ENCODE measurements at places on chromosomes 5 and 9.
A peak's percentile ranks its signal among the peaks of the same experiment; 100 is the strongest.

- no peak for DNase-seq
Measured at GRCh38 chr5:170896779-170897178, 35.0 kb downstream of the RANBP17 start.

DNA sequence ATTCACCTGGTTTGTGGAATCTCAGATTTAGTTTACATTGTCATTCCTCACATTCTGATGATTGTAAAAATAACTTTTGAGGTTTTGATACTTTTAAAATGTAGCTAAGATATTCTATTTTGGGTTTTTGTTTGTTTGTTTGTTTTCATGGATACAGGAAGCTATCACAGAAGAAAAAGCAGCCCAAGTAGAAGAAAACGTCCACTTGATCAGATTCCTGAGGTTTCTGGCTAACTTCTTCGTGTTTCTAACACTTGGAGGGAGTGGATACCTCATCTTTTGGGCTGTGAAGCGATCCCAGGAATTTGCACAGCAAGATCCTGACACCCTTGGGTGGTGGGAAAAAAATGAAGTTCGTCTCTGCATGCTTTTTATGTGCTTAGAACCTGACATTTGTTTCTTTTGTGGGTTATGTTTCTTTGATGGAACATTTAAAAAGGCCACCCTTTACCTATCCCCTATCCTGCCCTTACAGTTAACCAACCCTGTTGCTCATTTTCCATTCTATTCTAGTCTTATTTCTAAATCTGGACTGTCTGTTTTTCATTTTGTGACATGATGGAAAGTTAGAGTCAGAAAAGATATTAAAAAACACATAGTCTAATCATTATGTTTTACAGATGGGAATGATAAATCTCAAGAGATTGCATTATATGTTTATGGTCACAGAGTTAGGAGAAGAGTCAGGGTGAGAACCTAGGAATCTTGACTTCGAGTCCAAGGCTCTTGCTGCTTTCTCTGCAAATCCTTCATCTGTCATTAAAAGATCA, 163.7 kb downstream of the ALDH1A1 start:
- DNase-seq, result no peak

DNA sequence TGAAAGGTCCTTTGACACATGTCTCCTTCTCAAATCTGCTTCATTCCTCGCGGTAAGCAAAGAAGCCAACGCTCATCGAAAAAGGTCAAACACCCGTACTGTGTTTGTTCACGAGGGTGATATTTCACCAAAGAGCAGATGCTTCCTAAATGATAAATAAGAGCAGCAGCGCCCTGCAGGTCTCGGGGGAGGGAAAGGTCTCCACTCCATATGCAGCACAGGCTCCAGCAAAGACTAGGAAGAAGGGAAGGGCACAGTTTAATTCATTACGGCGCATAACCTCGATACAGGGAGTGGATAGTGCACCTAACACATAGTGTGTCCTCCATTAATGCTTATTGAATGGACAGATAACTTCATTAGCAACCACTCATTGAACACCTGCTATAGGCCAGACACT, 593.3 kb downstream of the CDK5RAP2 start:
- no peak for DNase-seq

DNA sequence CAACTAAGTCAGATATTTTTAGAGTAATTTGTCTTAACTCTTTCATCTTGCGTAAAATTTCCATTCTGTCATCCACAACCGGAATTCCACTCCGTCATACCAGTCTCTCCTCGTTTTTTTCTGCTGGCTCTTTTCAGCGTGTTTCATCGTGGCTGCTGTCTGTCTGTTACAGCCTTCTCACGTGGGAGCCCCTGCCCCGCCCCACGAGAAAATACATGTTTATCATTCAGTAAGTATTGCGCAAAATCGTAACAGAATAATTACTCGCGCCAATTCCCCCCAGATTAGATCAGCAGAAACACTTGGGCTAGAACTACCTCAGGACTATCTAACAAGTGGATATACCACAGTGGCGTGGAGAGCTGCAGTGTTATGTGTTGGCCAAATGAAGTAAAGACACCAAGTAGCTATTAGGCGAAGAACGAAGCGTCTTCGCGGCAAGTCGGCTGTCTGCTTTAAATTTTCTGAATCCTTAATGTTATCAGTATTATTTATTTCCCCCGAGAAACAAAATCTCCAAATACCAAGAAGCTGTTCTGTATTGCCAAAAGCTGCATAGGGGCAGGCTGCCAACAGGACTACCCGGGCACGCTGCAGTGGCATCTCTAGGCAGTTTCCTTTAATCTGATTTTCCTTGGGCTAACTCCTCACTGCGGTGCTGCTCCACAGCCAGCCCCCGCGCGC, 566 bp upstream of the FOCAD start:
- DNase-seq, result no peak

- DNase-seq, result no peak
Measured at GRCh38 chr5:58056546-58056945, 403.3 kb downstream of the PLK2 start.

- DNase-seq, result peak; percentile 54
Measured at GRCh38 chr5:140402258-140403074, 833 bp downstream of the ANKHD1 start.

DNA sequence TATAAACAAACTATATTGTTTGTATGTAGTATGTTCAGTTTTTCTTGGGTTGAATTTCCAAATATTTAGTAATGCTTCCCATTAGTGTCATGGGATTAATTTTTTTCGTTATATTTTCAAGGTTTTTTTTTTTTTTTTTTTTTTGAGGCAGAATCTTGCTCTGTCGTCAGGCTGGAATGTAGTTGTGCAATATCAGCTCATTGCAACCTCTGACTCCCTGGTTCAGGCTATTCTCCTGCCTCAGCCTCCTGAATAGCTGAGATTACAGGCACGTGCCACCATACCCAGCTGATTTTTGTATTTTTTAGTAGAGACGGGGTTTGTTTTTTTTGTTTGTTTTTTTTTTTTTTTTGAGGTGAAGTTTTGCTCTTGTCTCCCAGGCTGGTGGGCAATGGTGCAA, 10.6 kb downstream of the DDX46 start:
- DNase-seq, result no peak

GRCh38 chr5:60821488-60822284, 22.4 kb downstream of the ELOVL7 start:
- DNase-seq, result no peak

- DNase-seq, result no peak
Measured at GRCh38 chr9:124394167-124394566, 21.1 kb downstream of the PSMB7 start.

- DNase-seq, result no peak
Measured at GRCh38 chr9:110578575-110579033, 937 bp downstream of the SVEP1 start.

DNA sequence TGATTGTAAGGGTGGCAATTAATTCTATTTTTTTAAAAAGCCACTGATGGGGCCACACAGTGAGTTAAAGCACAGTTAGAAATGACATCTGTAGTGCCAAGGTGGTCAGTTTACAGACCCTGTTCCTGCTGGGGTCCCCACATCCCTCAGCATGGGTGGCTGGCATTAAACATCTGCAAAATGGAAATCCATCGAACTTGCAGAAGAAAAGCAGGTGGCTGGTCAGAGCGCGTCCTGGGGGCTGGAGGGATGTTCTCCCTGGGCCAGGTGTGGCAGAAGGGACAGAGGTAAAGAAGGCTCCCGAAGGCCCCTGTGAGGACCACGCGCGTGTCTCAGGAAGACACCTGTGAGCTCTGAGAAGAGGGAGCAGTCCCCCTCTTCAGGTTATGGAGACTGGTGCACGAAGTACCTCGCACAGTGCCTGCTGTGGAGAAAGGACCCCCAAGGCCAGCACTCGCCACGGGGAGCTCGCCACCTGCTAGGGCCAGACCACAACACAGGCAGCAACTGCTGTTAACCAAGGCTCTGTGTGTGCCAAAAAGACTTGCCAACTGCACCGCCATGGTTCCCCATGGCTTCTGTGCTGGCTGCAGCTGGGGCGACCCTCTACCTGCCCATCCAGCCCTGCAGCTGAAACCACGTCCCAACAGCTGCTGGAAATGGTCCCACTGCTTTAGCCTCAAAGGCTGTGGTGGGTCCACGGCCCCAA, 65.2 kb downstream of the RASGEF1C start:
- no peak for DNase-seq

- DNase-seq, result no peak
Measured at GRCh38 chr9:28951945-28952344, 1378.7 kb upstream of the C9orf72 start.

GRCh38 chr5:87114631-87115030, 153.1 kb upstream of the RASA1 start:
- DNase-seq, result no peak

DNA sequence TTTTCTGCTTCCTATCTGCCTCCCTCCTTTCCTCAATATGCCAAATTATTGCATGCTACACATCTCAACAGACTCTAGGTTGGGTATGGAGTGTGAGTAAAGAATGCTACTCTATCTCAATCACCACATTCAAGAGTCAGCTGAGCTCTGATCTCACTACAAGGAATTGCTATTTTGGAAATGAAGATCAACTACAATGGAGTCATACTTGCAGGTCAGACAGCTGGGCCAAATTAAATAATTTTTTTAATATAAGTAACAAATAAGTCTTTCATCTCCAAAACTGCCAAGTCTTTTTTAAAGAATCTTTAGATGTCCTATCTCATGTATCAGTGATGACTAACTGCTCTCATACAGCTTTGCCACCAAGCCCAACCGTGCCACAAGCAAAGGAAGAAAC, 64.0 kb downstream of the DEPDC1B start:
- no peak for DNase-seq

- no peak for DNase-seq
Measured at GRCh38 chr5:98651715-98652114, 121.7 kb upstream of the RGMB start.

DNA sequence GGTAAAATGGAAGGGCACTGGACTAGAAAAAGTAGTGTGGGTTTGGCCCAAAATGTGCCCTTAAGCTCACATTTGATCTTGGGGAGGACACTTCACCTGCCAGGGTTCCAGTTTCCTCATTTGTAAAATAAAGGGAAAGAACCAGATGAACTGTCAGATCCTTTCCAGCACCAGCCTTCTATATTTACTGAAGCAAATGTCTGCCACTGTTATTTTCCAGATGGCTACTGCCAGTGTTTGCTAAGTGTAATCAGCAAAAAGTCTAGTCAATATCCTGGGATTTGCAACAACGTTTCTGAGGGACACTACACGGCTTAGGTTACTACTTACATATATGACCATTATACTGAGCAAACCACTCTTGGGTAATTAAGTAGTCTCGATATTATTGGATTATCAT, 340.3 kb downstream of the KCNN2 start:
- no peak for DNase-seq

DNA sequence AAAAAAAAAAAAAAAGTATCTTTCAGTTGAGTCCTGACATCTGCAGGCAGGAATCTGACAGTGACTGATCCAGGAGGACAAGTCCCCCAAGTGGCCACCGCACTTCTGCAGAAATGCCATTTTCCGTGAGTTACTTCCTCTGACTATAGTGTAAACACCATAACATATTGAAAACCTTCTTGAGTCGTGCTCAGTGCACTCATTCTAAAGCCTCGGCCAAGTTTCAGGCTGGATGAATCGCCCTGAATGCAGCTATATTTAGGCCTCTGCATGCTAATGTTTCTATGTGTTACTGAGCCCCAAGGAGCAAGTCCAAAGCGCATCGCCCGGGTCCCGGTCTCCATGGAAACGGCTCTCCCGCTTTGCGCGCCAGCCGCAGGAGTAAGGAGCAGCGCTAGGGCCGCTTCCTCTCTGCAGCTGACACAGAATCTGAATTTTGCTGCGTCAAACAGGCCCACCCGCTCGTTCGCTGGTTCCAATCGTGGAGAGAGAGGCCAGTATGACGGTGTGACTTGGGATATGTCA, 335.4 kb downstream of the MSX2 start:
- peak; percentile 72 for DNase-seq

- DNase-seq, result no peak
Measured at GRCh38 chr9:34685591-34685990, 5.5 kb downstream of the CCL19 start.

DNA sequence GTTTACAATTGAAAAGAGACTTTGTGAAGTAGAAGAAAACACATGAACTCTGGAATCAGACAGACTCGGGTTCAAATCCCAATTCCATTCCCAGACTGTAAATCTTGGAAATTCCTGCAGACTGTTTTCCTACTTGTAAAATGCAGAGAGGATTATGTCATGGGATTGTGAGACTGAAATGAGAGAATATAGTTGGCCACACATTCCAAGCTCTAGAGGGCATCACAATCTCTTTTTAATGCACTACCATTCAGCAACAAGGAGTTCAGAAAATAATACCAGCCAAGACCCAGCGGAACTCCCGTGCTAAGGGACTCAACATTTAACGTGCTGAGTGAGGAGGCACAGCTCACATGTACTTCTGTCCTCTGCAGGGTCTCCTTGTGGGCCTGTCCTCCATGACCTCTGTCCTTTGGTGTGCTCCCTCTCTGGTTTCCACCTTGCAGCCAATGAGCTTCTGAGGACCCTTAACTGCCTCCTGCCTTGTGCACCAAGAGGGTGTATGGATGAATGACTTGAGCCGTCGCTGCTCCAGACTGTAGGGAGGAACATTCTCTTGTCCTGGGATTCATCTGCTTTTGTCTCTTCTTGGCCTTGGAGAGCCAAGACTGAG, 263.5 kb downstream of the NTRK2 start:
- no peak for DNase-seq

DNA sequence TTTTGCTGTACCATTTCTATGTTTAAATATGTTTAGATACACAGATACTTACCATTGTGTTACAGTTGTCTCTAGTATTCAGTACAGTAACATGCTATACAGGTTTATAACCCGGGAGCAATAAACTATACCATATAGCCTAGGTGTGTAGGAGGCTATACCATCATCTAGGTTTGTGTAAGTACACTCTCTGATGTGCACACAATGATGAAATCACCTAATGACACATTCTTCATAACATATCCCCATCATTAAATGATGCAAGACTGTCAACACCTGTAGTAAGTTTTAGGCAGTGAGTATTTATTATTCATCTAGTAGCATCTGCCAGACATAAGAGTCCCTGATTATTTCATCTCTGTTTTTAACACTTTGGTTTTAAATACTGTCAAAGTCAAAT, 7.3 kb upstream of the DHFR start:
- no peak for DNase-seq

DNA sequence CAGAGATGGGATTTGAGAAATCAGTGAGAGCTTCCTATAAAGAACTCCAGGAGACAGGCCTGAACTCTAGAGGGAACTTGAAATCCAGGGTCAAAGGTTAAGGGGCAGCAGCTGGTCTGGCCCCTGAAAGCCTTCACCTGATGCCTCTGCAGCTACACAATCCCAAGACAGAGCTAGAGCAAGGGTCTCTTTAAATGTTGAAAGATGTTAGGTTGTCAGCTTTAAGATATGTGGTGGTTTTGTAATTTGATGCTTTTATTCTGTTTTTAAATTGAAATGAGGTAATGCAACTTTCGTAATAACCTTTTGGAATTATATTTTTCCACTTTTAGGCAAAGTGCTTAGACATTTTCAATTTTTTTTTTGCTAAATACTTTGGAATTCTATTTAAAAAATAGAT, 2.4 kb downstream of the SOWAHA start:
- DNase-seq, result no peak

DNA sequence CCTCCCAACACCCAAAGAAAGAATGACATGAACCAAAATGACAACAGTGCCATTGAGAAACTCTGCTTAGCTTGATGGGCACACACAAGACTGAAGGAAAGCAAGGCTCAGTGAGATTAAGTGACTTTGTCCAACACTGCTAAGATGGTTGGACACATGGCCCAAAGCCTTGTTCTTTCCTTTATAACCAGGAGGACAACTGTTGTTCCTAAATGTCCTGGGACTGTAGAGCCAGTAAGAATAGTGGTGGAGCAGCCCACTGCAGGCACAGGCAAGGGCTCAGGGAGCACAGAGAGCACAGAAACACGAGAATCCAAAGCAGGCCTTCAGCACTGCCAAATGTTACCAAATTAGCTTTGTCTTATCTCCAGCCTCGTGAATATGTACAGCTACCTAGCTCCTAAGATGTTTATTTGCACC, 3.9 kb downstream of the ACTL7A start:
- DNase-seq, result no peak

All from neuronal stem cell (in vitro differentiated cells).